ENCODE measurements at places on chromosomes 4 and X. TPM values are rescaled to one million over a fixed set of nuclear protein-coding genes. Genes with fewer than 3 reads are reported as not detected.

DNA sequence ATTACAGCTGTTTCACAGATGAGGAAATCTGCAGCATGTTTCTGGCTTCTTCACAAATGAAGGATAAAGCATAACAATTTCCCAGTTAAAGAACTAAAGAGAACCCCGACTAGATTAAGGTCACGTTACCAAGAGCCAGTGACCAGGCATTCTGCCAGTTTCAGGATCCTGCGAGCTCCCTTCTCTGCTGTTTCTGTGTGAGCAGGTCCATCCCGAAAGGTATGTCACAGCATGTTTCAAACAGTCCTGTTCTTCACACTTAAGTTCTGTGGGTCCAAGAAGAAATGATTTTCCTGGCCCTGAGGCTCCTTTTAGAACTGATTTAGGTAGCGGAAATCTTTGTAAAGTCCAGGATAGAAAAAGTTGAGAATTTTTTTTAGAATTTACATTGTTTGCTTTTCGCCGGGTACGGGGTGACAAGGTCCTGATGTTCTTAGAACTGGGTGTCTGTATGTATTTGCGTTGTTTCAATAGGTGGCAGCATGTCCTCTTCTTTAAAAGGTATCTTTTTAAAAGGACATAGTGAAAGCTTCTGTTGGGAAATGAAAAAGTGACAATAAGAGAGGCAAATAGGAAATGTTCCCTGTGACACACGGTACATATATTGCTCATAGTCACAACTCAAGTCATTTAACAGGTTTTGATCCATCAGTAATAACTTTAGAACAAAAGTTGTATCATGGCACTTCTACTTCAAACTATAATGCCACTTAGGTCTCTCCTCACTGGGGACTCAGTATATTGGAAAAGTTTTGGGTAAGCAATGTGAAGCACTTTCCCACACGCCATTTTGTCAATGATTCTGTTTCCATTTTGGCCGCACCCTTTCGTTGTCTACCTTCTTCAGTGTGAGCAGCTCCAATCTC lies 18.4 kb downstream of the IL21 start:
- no peak for DNase-seq

ARHGEF6 gene
- 19.2 TPM for total RNA-seq

FAM53A gene
- 0.39 TPM for total RNA-seq

SLC4A4 gene
- total RNA-seq = 0.09 TPM

CABS1 gene
- not detected for total RNA-seq

GRCh38 chr4:150828159-150828558 lies 186.9 kb downstream of the LRBA start:
- no peak for DNase-seq

PROM1 gene
- 0.47 TPM for total RNA-seq

GRIA2 gene
- not detected for total RNA-seq

DNA sequence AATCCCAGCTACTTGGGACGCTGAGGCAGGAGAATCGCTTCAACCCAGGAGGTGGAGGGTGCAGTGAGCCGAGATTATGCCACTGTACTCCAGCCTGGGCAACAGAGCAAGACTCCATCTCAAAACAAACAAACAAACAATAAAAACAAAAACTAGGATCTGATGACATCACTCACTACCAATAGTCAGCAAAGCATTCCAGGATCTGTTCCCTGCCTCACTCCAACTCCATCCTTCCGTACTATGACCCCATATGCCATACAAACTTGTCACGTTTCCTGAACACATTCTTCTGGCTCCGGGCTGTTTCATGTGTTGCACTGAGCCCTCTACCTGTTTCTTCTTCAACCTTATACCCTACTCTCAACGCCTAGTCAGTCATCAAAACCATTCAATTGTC lies 47.3 kb downstream of the RBM47 start:
- DNase-seq = no peak

GRCh38 chr4:136861091-136861490 lies 671.2 kb downstream of the PCDH18 start:
- no peak for DNase-seq

DNA sequence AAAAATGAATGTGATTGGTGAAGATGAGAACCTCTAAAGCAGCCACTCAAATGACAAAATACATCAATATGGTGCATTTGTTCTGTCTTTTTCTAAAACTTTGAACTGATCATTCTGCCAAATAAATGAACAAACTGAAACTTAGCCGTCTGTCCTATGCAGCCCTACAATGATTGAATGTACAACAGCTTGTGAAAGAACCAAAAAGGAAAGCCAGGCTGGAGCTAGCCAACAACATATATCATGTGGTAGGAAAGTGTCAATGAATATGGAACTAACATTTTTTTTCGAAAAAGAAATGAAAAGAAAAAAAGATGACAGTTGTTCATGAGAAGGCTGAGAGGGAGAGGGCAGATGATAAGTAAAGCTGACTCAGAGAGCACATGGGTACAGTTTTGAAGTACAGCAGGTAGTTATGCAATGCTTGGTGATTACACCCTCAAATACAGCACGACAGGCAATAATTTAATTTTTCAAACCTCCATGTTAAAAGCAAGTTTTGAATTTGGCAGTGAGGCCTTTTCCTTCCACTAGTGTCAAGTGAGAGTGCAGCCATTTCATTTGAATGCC lies 21.2 kb upstream of the SLC7A11 start:
- DNase-seq = no peak

- DNase-seq = peak; percentile 70
Measured at GRCh38 chr4:123361195-123361861, 35.3 kb upstream of the SPRY1 start.

DNA sequence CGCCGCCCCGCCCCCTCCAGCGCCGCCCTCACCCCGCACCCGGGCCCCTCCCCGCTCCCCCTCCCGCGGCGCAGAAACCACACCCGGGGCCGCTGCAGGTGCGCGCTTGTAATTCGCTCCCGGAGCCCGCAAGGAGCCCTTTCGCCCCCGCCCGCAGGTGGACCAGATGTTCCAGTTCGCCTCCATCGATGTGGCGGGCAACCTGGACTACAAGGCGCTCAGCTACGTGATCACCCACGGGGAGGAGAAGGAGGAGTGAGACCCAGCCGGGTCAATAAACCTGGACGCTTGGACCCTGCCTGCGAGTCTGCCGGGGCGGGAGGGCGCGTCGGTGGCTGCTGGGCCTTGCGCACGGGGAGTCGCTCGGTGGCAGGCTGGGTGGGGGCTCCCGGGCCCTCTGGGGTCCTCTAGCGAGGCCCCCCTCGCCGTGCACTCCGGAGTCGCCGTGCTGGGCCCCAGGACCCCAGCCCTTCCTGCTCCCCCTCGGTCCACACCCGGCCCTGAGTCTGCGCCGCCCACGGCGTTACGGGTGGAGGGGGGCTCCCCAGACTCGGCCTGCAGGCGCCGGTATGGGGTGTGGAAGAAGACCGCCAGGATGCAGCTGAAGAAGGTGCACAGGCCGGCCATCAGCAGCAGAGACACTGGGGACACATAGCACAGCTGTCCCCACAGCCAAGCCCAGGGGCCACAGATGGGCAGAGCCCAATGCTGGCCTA lies 7.1 kb downstream of the SLC49A3 start:
- DNase-seq = no peak

GRCh38 chr4:119506806-119507205 lies 121.8 kb downstream of the PDE5A start:
- no peak for DNase-seq

PCDH10 gene
- not detected for total RNA-seq

GAGE12H gene
- total RNA-seq = not detected

GRCh38 chr4:5798462-5798861 lies 87.5 kb downstream of the EVC start:
- no peak for DNase-seq

BEX1 gene
- not detected for total RNA-seq

ATP11C gene
- total RNA-seq = 34.7 TPM

GRCh38 chrX:139112432-139112831 lies 400.9 kb upstream of the FGF13 start:
- DNase-seq = no peak

DNA sequence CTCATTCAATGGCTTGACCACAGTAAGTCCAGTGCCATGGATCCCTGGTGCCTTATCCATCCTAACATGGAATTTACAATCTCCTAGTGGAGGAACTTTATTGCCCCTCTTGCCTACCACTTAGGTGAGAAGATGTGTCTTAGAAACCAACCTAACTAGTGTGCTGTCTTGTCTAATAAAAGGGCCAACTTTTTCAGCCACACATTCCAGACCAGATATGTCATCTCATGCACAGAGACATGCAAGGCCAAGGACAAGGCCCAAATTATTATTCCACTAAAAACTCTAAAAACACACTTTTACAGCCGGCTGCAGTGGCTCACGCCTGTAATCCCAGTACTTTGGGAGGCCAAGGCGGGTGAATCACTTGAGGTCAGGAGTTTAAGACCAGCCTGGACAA lies 10.6 kb upstream of the PRDX4 start:
- no peak for DNase-seq

- DNase-seq = no peak
Measured at GRCh38 chr4:147029296-147029695, 83.6 kb upstream of the TTC29 start.

DNA sequence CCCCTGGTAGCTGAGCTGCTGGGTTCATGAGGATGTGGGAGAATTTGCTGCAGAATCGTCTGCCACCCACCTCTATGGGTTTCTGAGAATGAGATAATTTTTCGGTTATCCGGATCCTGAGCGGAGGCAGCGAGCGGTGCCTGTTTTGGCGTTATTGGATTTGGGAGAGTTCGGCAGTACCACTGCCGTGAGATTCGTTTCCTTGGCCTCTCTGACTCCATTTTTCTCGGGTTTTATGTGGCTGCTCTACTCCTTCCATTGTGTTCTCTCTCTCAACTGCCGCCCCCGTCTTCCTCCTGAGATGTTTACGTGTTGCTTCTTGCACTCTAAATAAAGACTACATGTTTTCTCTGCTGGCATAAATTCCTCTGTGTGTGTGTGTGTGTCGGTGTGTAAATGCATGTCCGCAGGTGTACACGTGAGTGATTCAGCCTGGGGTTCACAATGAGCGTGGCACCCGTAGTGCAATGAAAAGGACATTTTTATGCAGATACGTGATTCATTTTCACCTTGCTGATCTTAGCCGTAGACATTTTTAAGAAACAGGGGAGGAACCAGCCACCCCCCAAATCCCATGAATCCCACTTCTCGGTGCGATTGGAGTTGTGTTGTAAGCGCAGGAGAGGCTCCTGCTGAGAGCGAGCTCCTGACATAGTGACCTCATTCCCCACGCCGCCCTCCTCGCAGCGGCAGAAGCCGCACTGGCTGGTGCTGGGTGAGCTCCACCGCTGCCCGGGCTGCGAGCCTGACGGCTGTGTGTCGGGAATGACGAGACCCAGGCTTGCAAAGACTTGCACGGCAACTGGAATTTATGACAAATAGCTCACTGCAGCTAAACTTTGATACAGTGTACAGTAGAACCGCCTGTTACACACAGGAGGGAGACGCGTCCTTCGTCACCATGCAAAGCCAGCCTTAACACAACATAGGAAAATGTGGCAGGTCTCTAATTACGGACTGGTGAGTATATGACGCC lies 82.2 kb downstream of the STOX2 start:
- no peak for DNase-seq

- no peak for DNase-seq
Measured at GRCh38 chrX:126701380-126701779, 118.1 kb upstream of the PRR32 start.

- DNase-seq = no peak
Measured at GRCh38 chr4:148962539-148963290, 520.5 kb upstream of the NR3C2 start.

SPANXC gene
- total RNA-seq = 4.4 TPM

SPINK2 gene
- not detected for total RNA-seq

- no peak for DNase-seq
Measured at GRCh38 chr4:126719852-126720251, 912.9 kb upstream of the INTU start.

GRCh38 chr4:31189938-31190337 lies 469.8 kb downstream of the PCDH7 start:
- no peak for DNase-seq

DNA sequence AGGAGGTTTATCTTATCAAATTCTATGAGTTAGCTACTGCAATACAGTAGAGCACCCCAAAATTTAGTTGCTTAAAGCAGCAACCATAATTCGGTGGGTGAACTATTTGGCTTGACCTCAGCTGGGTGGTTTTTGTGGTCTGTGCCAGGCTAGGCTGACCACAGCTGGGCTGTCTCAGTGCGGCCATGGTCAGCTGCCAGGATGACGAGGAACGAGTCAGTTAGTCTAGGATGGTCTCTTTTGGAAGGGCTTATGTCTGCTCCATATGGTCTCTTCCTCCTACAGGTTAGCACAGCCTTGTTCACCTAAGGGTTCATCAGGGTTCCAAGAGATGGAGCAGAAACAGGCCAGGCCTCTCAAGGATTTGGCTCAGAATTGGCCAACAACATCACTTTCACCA lies 210.4 kb downstream of the PALLD start:
- DNase-seq = no peak

STK32B gene
- 0.38 TPM for total RNA-seq

CT45A3 gene
- total RNA-seq = not detected

GRCh38 chrX:3046253-3047240 lies 5.3 kb downstream of the ARSF start:
- no peak for DNase-seq

TBC1D8B gene
- 0.66 TPM for total RNA-seq

GPR78 gene
- 4.6 TPM for total RNA-seq

PCDH18 gene
- 15.1 TPM for total RNA-seq

DNA sequence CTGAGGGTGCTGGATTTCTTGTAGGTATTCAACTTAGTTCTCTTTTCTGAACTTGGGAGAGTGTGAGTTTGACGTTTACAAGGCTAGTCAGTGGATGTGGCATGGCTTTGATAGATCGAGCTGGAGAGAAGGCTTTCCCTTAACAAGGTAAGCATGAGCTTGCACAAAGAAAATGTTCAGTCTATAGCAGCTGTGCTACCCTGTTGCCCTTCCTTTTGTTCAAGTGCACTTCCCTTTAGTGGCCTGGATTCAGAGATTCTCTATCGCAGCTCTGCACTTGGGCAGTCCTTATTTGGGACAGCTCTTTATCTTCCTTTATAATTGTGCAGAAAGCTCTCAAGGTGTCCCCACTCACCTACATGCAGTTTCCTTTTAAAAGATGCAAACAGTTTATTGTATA lies 198.0 kb downstream of the ARHGAP24 start:
- no peak for DNase-seq

RS1 gene
- total RNA-seq = 0.05 TPM

DNA sequence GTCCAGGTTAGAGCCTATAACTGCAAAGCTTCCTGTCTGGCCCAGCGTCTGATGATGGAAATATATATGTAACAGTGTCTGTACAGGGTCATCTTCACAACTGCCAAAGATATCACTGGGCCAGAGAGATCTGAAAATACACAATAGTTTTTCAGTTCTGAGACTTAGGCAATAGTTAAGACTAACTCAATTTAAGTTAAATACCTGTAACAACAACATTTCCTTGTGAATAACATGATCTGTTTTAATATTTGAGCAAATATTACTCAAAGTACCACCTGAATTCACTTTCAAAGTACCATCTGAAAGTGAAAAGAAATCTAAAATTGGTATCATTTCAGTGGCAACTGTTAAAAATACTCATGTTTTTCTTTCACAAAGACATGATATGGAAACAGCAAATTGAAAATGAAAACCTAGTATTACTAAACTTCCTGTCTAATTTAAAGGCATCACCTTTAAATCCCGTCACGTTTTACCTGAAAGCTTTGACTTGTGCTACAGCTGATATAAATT lies 9.6 kb downstream of the ZAR1 start:
- DNase-seq = no peak

F8A2 gene
- total RNA-seq = not detected
